ENCODE measurements at places on chromosomes 1 and 21. TPM values are rescaled to one million over a fixed set of nuclear protein-coding genes. Genes with fewer than 3 reads are reported as not detected.

Gene MCOLN2
- 1.9 TPM for polyA plus RNA-seq

Gene ADGRB2
- 1.3 TPM for polyA plus RNA-seq

Gene DENND2D
- 2.6 TPM for polyA plus RNA-seq

Gene PCP4
- not detected for polyA plus RNA-seq

Gene RAB7B
- polyA plus RNA-seq = 47.9 TPM

Gene PLCH2
- polyA plus RNA-seq = 56.2 TPM

Gene PER3
- 5.1 TPM for polyA plus RNA-seq

Gene RNPC3
- 9.7 TPM for polyA plus RNA-seq

Gene TAS1R1
- 0.05 TPM for polyA plus RNA-seq

Gene TFAP2E
- polyA plus RNA-seq = 0.10 TPM

Gene ZFP69
- 2.1 TPM for polyA plus RNA-seq

Gene FCRLA
- 3.5 TPM for polyA plus RNA-seq

Gene KRTAP19-8
- polyA plus RNA-seq = not detected

Gene RBP7
- polyA plus RNA-seq = 0.48 TPM

Gene KIAA1614
- polyA plus RNA-seq = 0.03 TPM

Gene SLAMF7
- polyA plus RNA-seq = 3.0 TPM

Gene IL6R
- 25.0 TPM for polyA plus RNA-seq

Gene PCP4L1
- 0.09 TPM for polyA plus RNA-seq

Gene ZNF362
- 5.3 TPM for polyA plus RNA-seq

Gene SLC5A9
- not detected for polyA plus RNA-seq

Gene CFAP410
- polyA plus RNA-seq = 3.4 TPM

Gene FNDC10
- polyA plus RNA-seq = 6.0 TPM

Gene TSPAN1
- polyA plus RNA-seq = 510 TPM

Gene CD55
- polyA plus RNA-seq = 18.5 TPM

Gene GJB3
- polyA plus RNA-seq = 232 TPM

Gene SLC35E2B
- polyA plus RNA-seq = 8.5 TPM

Gene KRTAP21-1
- not detected for polyA plus RNA-seq

Gene TEKT2
- not detected for polyA plus RNA-seq

Gene VAMP4
- 2.7 TPM for polyA plus RNA-seq

Gene GJB4
- polyA plus RNA-seq = 8.5 TPM

Gene ERICH3
- not detected for polyA plus RNA-seq

Gene IL22RA1
- 2.7 TPM for polyA plus RNA-seq

Gene NGF
- polyA plus RNA-seq = not detected

Gene CRYAA
- not detected for polyA plus RNA-seq

Gene ZNF697
- polyA plus RNA-seq = 1.8 TPM

Gene PRKCZ
- 34.4 TPM for polyA plus RNA-seq

Gene OR2T2
- not detected for polyA plus RNA-seq

Gene TRIM67
- not detected for polyA plus RNA-seq

Gene KRTAP19-1
- not detected for polyA plus RNA-seq

Gene KRTAP21-2
- polyA plus RNA-seq = not detected

Gene SH2D1B
- polyA plus RNA-seq = 0.05 TPM

Gene LCE1D
- not detected for polyA plus RNA-seq

Gene TMEM61
- polyA plus RNA-seq = 0.78 TPM

Gene STIL
- 17.6 TPM for polyA plus RNA-seq

Gene EGLN1
- 15.8 TPM for polyA plus RNA-seq

Gene LCE4A
- not detected for polyA plus RNA-seq

Gene LRRC71
- not detected for polyA plus RNA-seq
